Activated CD4-positive, alpha-beta T cell treated with anti-CD3 and anti-CD28 coated beads, Interleukin-2, amount 50 U/mL, for 1 hour (primary cell): ENCODE measurements at places on chromosomes 3 and 15.

GRCh38 chr15:63334821-63335220, 46.8 kb downstream of the CA12 start:
- DNase-seq: no peak

DNA sequence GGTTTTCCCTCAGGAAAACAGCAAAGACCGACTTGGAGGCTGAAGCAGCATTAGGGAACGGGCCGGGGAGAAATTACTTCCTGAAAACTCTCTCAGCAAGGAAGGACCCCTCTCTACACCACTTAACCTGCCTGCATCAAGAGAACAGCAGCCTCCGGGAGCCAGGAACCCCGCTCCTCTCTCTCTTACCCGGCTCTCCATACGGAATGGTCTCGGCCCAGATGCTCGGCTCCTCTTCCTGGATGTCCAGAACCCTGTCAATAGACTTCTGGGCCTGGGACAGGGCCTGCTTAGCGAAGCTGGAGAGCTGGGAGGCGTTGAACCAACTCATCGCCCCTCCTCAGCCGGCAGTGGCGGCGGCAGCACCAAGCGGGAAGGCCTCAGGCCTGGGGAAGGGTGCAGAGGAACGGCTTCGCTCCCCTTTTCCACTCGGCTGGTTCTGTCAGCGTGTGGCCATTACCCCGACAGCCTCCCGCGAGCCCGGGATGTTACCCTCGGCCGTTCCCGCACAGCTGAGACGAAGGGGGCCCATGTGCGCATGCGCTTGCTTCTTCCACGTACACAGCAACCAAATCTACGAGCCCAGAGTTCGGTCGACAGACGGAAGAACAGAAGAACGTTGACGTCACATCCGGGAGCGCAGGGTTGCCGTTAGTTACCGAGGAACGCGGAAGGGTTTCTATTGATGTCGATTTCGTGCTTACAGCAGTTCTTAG, at the start of gene TMF1:
TSS of gene TMF1 (minus strand) at position 578 of the 716 bp plus-strand sequence. CDS start at position 331, 247 bp downstream.
- peak; percentile 97 for DNase-seq

GRCh38 chr3:169497567-169498257, 165.8 kb downstream of the MECOM start:
- no peak for DNase-seq

- no peak for DNase-seq
Measured at GRCh38 chr3:120172070-120172469, 77.8 kb upstream of the GSK3B start.

DNA sequence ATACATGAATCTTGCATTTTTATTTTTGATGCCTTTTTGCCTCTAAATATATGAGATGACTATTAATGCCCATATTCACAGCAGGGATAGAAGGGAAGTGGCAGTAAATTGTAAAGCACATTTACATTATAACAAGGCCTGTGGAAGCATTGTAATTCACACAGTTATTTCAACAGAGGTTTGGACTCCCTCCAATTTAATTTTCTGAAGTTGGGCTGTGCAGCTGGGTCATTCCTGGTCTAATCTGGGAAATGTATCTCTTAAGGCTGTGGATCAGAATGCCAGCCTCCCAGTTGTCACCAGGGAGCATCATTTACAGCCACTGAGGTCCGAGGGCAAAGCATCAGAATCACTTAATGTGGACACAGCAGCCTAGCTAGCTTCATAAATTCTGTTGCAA, 434.5 kb downstream of the MFSD1 start:
- DNase-seq: no peak

GRCh38 chr15:36658312-36658711, 78.9 kb downstream of the CDIN1 start:
- no peak for DNase-seq

DNA sequence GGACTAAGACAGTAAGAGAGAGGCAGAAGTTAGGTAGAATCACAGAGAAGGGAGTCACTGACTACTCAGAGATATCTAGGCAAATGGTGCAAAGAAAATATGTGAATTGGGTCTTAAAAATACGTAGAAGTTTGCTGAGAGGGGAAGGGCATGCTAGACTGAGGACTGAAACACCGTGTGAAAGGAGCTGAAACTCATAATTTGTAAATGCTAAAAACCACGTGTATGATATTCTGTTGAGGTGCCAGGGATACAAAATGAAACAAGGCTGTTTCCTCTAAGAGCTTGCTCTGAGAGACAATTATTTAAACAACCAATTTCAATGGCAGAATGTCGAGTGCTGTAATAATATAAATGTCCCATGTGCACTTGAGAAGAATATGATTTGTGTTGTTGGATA, 47.2 kb downstream of the NCK1 start:
- no peak for DNase-seq

GRCh38 chr3:49898991-49899390, 4.7 kb downstream of the MST1R start:
- DNase-seq: no peak

- no peak for DNase-seq
Measured at GRCh38 chr15:42686281-42686680, 50.6 kb downstream of the CDAN1 start.

DNA sequence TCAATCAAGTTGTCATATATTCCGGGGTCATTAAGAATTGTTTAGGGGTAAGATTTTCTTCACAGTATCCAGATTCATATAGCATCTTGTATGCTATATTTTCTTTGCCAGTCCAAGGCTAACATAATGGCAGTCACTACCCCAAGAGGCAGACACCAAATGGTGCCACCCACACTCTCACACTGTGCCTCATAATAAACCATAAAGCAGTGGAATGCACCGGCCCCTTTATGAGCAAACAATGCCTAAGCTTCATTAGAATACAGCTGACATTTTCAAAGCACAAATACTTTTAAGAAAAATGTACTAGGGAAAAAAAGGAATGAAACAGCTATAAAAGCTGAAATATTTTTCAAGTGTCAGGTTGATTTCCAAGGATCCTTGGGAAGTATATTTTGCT, 121.6 kb downstream of the TFDP2 start:
- DNase-seq: no peak

GRCh38 chr3:8759038-8759707, 10.2 kb downstream of the OXTR start:
- no peak for DNase-seq

DNA sequence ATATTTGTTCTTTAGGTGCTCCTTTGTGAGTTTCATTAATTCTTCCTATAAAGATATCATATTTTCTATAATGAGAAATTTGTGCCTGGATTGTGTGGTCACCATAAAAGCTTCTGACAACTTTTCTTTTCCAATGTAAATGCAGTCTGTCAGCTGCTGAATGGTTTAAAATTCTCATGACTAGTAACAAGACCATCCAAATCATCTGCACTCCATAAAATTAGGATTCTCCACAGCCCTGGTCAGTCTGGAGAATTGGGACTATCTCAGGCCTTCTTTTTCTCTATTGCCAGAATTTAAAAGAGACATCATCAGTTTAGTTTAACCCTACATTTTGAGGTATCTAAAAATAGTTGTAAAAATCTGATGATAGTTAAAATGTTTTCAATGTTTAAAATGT, 180.9 kb downstream of the DTWD1 start:
- DNase-seq: no peak

GRCh38 chr3:33372218-33373081, 67.8 kb downstream of the UBP1 start:
- peak; percentile 35 for DNase-seq

DNA sequence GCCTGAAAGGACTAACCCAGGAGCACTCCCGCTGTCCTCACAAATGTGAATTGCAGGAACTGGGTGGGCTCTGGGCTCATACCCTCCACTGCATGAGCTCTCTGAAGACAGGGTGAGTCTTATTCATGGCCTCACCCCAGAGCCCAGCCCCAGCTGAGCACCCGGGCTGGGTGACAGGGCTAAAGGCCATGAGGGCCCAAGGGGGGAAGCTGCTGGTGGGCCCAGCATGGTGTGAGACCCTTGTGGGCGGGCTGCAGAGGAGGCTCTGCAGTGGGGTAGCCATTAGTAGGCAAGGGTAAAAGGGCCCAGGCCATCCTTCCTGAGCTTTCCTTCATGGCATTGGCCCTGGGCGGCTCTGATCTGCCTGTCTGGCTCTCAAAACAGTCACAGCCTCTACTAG, 30.3 kb downstream of the SRPRB start:
- DNase-seq: no peak

DNA sequence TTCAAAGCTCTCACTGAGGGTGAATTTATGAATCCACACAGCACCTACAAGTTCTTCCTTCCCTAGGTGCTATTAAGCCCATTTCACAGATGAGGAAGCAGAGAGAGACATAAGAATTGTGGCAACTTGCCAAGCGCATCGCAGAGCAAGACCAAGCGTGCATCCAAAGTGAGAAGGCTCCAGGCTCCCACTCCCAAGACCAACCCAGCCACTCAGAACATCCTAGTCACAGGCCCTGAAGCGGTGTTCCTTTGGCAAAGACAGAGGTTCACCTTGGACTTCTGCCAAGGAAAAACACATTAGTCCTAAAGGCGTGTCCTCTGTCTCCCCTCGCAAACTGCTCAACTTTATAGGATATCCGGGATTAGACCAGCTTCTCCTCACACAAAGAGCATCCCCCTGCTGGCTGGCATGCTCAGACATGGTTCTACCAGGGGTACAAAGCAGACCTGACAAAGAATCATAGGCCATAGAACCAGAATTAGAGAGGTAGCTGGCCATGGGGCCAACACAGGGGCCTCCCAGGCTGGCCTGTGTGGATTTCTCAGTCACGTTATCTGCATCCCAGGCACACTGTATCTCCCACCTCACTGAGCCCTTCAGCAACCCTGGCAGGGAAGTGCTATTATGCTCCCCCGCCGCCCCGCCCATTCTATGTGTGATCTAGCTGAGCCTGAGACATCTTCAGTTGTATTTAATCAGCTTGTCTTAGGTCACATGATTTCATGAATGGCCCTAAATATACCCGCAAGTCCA, 160.2 kb downstream of the FOXP1 start:
- no peak for DNase-seq

DNA sequence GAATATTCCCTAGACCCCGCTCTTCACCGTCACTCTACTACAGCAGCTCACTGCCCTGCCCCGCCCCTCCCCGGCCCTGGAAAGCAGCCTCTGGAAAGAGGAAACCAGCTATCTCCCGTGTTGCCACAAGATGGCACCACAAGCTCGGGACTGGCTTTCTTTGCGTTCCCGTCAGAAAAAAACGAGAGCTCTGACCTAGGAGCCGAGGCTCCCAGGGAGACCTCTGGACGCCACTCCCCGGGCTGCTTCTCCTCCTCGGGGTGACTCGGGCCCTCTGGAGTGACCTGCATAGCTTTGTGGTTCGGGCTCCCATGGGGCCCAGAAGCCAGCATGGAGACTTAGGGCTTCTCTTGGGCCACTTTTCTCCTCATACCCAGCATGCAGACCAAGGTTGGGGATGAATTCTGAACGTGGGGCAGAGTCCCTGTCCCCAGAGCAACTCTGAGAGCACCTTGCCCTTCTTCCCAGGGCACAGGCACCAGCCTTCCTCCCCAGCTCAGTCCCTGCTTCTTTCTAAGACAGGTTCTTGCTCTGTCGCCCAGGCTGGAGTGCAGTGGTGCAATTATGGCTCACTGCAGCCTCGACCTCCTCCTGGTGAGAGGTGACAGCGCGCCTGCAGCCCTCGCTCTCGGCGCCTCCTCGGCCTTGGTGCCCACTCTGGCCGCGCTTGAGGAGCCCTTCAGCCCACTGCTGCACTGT, 19.0 kb downstream of the STOML1 start:
- peak; percentile 77 for DNase-seq

- no peak for DNase-seq
Measured at GRCh38 chr3:52195823-52196331, 2.1 kb upstream of the ALAS1 start.

GRCh38 chr3:107428051-107428858, 51.0 kb downstream of the CCDC54 start:
- no peak for DNase-seq

GRCh38 chr3:53167418-53168174, 6.6 kb downstream of the PRKCD start:
- no peak for DNase-seq

DNA sequence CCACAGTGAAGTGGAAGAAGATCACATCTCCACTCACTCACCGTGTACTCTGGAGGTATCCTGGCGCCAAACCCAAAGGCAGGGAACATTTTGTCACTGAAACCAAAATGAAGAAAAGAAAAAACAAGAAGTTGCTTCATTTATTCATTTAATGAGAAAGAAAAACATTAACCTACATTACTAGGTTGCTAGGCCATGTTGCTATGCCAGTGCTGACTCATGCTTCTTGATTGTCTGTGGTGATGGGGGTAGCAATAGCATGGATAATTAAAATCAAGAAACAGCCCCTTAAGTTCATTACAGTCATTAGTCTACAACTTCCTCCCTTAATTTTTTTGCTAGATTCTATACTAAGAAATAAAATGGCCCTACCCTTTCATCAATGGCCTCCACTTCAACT, 52.7 kb upstream of the MRPL3 start:
- no peak for DNase-seq

- DNase-seq: no peak
Measured at GRCh38 chr15:45372041-45372995, 6.0 kb downstream of the GATM start.

- peak; percentile 85 for DNase-seq
Measured at GRCh38 chr15:55290528-55291057, 980 bp upstream of the RAB27A start.

DNA sequence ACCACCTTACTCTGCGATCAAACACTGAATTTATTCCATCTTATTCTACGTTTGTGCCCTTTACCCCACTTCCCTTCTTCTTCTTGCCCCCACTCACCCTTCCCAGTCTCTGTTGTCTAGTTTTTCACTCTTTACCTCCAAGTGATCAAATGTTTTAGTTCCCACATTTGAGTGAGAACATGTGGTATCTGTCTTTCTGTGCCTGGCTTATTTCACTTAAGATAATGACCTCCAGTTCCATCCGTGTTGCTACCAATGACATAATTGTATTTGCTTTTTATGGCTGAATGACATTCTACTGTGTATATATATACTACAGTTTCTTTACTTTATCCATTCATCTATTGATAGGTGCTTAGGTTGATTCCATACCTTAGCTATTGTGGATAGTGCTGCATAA, 78.8 kb downstream of the PDCD6IP start:
- DNase-seq: no peak

DNA sequence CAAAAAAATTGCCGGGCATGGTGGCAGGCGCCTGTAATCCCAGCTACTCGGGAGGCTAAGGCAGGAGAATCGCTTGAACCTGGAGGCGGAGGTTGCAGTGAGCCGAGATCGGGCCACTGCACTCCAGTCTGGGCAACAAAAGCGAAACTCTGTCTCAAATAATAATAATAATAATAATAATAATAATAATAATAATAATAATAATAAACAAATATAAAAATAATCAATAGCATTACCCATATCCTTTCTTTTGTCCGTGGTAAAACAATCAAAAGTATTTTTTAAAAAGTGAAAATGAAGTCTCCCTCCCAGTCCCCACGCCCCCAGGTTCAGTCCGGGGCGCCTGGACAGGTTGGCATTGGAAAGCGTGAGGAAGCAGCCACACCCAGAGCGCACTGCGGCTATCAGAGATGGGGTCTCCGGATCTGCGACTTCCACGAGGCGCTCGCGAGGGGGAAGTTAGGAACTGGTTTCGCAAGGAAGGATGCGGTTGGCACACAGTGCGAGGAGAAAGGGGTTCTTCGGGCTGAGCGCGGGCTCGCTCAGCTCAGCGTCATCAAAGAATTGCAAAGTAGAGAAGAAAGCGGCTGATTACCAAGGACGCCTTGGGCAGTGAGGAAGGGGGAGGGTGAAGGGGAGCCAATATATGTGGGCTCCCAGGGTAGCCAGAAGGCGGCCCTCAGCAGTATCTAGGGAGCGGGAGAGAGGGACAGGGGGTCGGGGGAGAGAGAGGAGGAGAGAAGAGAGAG, 69.5 kb upstream of the EPHB3 start:
- no peak for DNase-seq

- DNase-seq: no peak
Measured at GRCh38 chr15:39397883-39398282, 183.0 kb upstream of the THBS1 start.

- DNase-seq: no peak
Measured at GRCh38 chr3:117887031-117887430, 1147.6 kb downstream of the IGSF11 start.
